Calu3 (cell line): ENCODE measurements at places on chromosomes 2 and 18.

DNA sequence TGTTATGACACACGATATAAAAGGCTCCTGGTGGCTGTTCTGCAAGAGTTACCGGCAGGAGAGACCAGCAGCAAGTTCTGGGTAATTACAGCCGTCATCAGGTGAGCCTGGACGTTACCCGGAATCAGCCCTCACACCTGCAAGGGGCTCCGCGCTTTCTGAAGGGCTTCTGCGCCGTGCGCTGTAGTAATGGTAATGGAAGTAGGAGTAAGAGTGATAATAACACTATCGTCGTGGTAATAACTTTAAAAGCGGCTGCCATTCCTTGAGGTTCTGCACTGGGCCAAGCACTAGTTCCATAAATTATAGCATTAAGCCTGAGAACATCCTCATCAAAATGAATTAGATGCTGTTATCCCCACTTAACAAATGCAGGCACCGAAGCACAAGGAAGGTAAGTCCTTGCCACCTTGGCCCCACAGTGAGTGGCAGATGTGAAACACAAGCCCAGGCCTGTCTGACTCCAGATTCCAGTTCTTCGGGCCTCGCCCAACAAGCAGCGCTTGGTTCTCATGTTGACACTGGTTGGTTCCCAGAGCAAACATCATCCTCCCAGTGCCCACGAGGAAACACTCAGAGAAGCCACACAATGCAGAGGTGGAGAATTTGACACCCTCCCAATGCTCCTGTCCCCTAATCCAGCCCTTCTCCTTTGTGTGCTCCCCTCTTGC, 205.2 kb downstream of the EIPR1 start:
- DNase-seq, result no peak

DNA sequence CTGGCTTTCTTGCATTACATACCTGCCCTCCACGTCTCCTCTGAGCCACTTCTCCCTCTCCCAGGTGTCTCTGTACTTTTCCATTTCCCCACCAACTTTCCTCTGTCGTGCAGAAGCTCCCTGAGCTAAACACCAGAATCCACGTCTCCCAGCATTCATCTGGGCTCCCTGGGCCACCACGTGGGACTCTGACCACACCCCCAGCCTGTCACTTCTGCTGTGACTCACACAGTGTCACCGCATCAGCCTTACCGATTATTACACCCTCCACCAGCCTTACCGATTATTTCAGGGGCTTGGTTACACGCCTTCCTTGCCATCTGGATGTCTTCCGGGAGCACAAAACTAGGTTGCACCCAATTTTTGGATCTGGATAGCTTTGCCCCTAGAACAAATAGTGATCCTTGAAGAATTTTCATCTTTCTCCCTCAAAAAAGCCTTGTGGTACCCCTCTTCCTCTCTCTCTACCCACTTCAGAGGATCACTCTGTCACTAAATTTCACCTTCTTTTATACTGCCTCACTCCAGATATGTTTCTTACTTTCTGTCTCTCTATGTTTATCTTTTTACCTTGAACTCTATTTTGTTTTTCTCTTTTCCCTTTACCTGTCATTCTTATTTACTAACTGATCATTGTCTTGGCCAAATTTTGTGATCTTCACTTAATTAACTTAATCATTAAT, 136.9 kb upstream of the CAB39 start:
- DNase-seq, result peak; percentile 43

- peak; percentile 41 for DNase-seq
Observed at GRCh38 chr2:88199912-88200682, 30.0 kb downstream of the THNSL2 start.

DNA sequence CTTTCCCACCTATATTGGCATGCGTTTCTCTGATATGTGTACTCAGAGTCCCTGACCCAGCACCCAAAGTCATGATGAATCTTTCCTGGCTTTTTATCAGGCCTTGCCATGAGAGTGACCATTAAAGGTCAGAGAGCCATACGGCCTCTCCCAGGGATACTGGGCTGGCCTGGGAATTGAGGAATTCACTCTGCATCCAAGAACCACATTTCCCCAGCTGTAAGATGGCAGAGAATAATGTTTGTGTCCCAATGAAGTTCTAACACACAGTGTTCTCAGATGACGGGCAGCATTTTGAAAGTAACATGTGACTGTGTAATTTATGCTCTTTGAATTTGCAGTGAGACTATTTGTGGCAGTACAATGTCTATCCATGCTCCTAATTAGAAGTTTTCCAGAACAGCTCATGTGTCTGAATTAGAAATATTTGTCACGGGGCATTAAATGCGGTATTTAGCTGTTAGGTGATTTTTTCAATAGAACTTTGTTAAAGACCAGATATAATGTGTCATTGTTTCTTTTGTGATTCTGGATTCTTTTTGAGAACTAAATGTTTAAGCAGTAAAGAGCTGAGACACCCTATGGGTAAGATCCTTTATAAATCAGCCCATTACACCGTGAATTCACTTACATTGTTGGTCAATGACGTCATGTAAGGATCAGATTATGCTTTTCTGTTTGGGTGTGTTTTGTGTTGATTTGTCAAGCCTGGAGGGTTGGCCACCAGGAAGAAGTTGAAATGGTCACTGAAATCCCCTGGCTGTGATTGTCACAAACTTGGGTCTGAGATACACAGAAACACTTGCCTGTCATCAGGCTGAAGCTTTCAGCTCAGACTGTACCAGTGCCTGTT, 7.3 kb upstream of the SLC3A1 start:
- peak; percentile 32 for DNase-seq

DNA sequence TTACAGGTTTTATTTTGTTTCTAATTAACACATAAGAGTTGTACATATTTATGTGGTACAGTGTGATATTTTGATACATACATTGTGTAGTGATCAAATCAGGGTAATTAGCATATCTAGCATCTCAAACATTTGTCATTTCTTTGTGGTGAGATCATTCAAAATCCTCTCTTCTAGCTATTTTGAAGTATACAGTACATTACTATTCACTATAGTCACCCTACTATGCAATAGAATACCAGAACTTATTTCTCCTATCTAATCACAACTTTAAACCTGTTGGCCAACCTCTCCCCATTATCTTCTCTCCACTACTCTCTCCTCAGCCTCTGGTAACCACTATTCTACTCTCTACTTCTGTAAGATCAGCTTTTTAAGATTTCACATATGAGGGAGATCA, 325.8 kb downstream of the CYP26B1 start:
- DNase-seq, result no peak

DNA sequence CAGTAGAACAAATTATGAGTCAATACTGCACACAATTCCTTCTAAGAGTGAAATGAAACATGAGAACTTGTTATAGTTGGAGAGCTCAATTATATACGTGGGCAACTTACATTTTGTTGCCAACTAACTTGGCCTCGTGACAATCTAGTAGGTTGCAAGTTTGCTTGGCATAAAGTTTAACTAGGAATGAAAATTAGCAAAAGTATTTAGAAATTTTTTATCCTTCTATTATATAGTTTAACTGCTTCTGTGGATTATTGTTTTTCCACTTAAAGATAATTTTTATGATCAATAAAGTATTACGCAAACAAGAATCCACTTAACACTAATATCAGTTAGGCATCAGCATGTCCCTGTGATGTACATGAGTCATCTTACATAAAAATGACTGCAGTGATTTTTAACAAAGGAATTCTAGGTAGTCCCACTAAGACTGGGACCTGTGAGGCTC, 41.1 kb downstream of the FAM124B start:
- DNase-seq, result no peak

GRCh38 chr2:229443141-229443540, 172.1 kb upstream of the PID1 start:
- no peak for DNase-seq

DNA sequence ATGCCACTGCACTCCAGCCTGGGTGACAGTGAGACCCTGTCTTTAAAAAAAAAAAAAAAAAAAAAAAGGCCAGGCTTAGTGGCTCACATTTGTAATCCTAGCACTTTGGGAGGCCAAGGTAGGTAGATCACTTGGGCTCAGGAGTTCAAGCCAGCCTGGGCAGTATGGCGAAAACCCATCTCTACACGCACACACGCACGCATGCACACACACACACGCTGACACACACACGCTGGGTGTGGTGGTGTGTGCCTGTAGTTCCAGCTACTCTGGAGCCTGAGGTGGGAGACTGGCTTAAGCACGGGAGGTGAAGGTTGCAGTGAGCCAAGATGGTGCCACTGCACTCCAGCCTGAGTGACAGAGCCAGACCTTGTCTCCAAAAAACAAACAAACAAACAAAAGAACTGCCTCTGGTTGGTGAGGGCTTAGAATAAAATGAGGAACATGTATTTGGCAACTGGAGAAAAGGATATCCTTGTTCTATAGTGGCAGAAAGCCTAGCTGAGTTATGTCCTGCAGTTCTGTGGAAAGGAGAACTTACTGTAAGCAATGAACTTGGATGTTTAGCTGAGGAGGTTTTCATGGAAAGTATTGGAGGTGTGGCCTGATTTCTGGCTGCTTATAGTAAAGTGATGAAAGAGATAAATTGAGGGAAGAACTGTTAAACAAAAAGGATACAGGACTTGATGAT, 34.0 kb downstream of the HAT1 start:
- DNase-seq, result no peak

GRCh38 chr2:158776231-158776630, 18.9 kb upstream of the DAPL1 start:
- no peak for DNase-seq

GRCh38 chr2:171485116-171485515, 37.2 kb upstream of the CYBRD1 start:
- no peak for DNase-seq

DNA sequence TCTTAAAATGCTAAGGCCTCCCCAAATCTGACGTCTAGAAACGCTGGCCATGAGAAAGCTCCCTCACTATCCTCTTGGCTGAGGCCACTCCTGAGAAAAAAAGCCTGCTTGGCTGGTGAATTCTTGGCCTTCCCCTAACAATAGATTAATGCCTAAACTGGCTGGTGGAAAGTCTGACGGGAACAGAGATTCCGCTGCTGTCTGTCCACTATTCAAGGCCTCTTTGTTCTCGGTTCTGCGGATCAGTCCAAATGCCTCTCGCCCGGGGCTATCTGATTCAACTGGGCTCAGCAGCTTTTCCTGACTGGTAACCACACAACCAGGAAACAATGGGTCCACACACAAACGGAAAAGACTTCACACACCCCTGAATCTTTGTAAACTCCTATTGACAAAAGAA, 27.2 kb downstream of the PXDN start:
- peak; percentile 10 for DNase-seq

DNA sequence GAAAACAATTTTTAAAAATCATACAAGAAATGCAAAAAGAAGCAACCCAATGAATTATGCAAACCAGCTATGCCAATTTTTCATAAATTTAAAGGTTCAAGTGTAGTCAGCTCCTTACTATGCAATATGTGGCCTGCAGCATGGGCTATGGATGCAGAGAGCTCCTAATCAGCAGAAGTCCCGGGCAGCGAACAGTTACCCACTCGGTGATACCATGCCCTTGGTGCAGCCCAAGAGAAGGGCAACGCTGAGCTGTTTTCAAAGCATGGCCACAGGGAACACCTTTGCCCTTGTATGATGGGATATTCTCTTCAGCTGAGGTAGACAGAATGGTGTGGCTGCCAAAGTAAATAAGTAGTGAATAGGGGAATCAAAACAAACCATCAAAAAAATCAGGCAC, 17.3 kb upstream of the ARL5A start:
- DNase-seq, result no peak

DNA sequence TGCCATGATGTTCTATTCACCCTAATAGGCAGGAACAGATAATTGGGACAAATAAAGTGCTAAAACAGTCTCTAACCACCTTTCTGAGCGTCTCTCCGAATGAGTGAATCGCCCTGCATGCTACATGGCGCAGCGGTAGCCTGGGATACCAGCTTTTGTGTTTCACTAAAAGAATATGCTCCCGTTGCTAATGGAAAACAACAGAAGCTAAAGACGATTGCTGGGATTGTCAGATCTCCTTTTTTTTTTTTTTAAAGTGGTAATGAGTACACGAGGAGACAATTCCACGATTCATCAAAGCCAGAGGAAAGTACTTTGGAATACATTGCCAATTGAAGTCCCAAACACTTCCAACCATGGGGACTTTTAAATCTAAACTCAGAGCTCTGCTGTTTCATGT, 1815.3 kb upstream of the CELF4 start:
- no peak for DNase-seq

DNA sequence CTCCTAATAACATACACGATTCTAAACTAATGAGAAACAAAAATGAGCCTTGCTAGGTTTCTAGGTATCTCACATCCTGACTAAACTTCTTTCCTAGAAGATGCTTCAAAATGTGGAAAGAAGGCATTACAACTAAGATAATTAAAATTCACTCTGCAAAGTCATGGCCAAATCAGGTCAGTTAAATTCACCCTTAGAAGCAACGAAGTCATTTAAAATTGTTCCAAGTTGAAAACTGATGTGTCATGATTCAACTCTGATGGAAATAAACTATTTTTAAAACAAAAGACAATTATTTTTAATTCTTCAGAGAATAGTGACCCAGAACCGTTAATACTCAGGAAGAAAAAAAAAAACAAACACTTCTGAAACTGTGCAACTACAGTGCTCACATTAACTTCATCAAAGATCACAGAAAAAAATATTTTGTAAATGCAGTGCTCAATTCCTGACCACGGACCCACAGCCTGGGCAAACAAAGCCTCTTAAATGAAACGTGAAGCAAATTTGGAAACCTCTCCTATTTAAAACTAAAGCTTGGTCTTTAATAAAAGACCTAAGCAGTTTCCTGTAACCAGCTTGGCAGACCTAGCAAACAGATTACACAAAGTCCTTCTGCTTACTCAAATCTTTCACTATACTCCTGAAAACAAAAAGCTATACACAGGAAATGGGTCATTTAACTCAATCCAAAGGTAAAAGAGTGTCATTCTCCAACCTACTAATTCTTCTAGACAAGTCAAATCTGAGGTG, 39.0 kb downstream of the CHN1 start:
- no peak for DNase-seq

- DNase-seq, result no peak
Observed at GRCh38 chr18:58532298-58532697, 96.6 kb downstream of the ALPK2 start.

- DNase-seq, result no peak
Observed at GRCh38 chr2:175965773-175966172, 36.3 kb downstream of the LNPK start.

DNA sequence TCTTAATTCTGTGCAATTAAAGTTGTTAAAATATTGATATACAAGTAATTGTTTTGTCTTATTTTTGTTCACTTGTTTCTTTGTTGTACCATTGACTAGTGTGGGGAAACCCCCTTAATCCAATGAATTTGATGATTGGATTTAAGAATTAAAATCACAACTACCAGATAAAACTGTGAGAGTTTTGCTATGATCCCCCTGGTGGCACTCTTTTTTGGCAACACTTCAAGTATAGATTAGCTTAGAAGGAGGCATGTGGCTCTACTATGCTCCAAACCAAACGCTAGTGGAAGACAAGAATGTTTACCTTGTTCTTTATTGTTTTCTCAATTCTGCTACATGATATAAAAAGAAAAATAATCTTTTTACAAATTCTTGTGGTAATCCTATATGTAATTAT, 477.8 kb upstream of the ETAA1 start:
- DNase-seq, result no peak
